ENCODE measurements at places on chromosomes 16 and 17. TPM values are rescaled to one million over a fixed set of nuclear protein-coding genes. Genes with fewer than 3 reads are reported as not detected.

Gene CACNG3
- not detected for total RNA-seq

Gene EVI2A
- 2.2 TPM for total RNA-seq

Gene PEX12
- total RNA-seq = 7.0 TPM

GRCh38 chr16:53515259-53515658, 12.2 kb upstream of the AKTIP start:
- DNase-seq = no peak

DNA sequence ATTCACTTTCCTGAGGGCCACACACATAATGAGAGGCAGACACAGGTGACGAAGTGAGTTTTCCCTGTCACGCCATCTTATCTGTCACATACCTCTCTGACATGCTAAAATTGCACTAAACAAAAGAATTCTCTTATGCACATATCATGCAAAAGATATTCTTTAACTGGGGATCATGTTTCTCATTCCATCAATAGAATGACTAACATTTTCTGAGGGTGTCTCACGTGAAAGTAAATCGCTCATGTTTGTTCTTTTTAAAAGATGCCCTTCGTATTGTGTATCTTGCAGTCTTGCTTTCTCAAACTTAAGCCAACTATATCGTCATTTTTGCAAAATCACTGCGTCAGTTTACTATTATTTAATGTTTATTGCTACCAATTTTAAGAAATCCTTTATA, 306.4 kb downstream of the WWOX start:
- no peak for DNase-seq

GRCh38 chr17:67685351-67685750, 32.4 kb upstream of the NOL11 start:
- DNase-seq = no peak

DNA sequence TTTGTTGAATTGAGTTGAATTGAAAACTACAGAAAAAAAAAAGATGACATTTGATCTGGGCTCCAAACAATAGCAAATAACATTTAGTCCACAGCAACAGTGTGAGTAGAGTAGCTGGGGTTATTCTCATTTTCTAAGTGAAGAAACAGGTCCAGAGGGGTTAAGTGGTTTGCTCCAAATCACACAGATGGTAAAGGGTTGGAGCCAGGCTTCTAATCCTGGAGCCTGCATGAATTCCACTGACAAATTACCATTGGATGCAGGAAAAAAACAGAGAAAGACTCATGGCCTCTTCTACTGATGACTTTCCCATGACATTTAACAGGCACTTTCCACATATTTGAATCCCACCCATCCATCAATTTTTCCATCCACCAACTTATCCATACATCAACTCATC, 182.4 kb downstream of the HS3ST4 start:
- no peak for DNase-seq

- DNase-seq = no peak
Measured at GRCh38 chr16:13335879-13336278, 434.5 kb downstream of the SHISA9 start.

Measured in Right ventricle myocardium superior (tissue), 1 donor.